ENCODE measurements at places on chromosomes 16 and 17. TPM values are rescaled to one million over a fixed set of nuclear protein-coding genes. Genes with fewer than 3 reads are reported as not detected.

GRCh38 chr16:84495506-84495905, 9.0 kb downstream of the MEAK7 start:
- DNase-seq = no peak
- H3K27ac ChIP-seq = no peak overlapping the region
- H3K4me3 ChIP-seq = no peak overlapping the region
- no peaks in the 10 kb centered on the region for H3K27me3 ChIP-seq
- no peaks in the 10 kb centered on the region for H3K4me1 ChIP-seq

DNA sequence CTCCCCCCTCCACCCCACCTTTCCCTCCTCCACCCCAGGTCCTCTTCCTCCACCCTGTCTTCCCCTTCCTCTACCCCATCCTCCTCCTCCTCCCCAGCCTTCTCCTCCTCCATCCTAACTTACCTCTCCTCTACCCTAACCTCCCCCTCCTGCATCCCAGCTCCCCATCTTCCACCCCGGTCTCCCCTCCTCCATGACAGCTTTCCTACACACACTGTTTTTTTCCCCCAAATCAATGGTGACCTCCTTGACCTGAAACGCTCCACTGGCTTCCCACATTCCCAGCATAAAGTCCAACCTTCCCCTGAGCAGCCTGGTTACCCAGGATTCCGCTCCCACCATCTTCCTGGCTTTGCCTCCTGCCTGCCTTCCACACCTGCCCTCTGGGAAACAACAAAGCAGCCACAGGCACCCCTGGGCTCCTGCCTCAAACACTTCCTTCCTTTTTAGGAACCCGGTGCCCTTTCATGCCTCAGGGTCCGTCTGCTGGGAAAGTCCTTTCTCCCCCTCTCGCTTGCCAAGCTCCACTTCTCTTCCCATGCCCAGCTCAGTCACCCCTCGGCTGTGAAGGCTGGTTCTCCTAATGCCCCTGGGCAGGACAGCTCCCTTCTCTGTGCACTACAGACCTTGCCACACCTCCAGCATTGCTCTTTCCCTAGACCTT, 2.1 kb downstream of the RGS9 start:
- no peak overlapping the region for H3K4me3 ChIP-seq
- peaks cover 34% of the 10 kb centered on the region for H3K4me1 ChIP-seq
- H3K27ac ChIP-seq = no peak overlapping the region
- H3K36me3 ChIP-seq = no peaks in the 10 kb centered on the region
- no peak for DNase-seq
- H3K27me3 ChIP-seq = peaks cover 2% of the 10 kb centered on the region

- peaks cover 65% of the 10 kb centered on the region for H3K36me3 ChIP-seq
- H3K4me3 ChIP-seq = no peak overlapping the region
- DNase-seq = no peak
- H3K4me1 ChIP-seq = no peaks in the 10 kb centered on the region
Observed at GRCh38 chr17:21304091-21304490, 19.6 kb downstream of the MAP2K3 start.

DNA sequence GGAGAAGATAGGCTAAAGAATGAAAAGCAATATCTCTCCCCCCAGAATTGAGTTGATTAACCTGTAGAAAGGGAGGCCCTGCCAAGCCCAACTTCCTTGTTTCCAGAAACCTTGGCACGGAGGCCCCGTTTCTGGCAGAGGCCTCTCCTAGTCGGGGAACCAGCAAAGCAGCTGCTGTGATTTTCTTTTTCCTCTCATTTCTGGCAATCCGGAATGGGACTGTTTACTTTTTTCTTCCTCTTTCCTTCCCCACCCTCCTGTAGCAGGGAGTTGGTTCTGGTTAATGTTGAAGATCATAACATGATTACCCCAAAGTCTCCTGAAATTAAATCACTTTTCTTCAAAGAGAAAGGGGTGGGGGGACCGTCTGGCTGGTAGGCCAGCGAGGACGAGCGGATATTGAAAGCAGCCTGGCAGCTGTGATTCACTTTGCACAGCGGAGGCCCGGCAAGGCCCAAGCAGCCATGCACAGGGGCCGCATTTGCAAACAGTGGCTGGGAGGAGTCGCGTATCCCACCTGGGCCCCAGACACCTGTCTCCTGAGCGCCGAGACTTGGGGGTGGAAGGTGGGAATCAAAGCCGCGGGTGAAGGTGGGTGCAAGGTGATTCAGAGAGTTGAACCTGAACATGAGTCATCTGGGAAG, 51.5 kb downstream of the NTN1 start:
- no peak overlapping the region for H3K27ac ChIP-seq
- H3K4me1 ChIP-seq = no peaks in the 10 kb centered on the region
- H3K27me3 ChIP-seq = peaks cover 7% of the 10 kb centered on the region
- H3K36me3 ChIP-seq = no peaks in the 10 kb centered on the region
- DNase-seq = no peak
- H3K4me3 ChIP-seq = no peak overlapping the region

- H3K4me1 ChIP-seq = peaks cover 35% of the 10 kb centered on the region
- peak; percentile 84 for DNase-seq
- H3K27ac ChIP-seq = no peak overlapping the region
- no peaks in the 10 kb centered on the region for H3K27me3 ChIP-seq
Observed at GRCh38 chr17:14308965-14309879, 8.3 kb downstream of the HS3ST3B1 start.

DNA sequence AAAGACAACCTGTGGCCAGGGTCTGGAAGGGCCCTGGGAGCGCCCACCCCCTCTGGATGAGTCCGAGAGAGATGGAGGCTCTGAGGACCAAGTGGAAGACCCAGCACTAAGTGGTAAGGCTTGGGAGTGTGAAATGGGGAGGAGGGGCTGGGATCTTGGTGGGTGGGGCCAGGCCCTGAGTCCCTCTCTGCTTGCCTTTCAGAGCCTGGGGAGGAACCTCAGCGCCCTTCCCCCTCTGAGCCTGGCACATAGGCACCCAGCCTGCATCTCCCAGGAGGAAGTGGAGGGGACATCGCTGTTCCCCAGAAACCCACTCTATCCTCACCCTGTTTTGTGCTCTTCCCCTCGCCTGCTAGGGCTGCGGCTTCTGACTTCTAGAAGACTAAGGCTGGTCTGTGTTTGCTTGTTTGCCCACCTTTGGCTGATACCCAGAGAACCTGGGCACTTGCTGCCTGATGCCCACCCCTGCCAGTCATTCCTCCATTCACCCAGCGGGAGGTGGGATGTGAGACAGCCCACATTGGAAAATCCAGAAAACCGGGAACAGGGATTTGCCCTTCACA, 1.2 kb upstream of the STARD3 start:
- DNase-seq = no peak
- H3K27me3 ChIP-seq = peaks cover 5% of the 10 kb centered on the region
- H3K36me3 ChIP-seq = no peaks in the 10 kb centered on the region
- H3K4me1 ChIP-seq = peaks cover 68% of the 10 kb centered on the region

- no peak for DNase-seq
- H3K36me3 ChIP-seq = no peaks in the 10 kb centered on the region
- no peaks in the 10 kb centered on the region for H3K27me3 ChIP-seq
Observed at GRCh38 chr16:57788252-57788841, 13.9 kb downstream of the KIFC3 start.

The TCAP gene
- 6.4 TPM for total RNA-seq

The MT4 gene
- total RNA-seq = not detected

The AANAT gene
- 0.14 TPM for total RNA-seq

The CCL5 gene
- total RNA-seq = 40.1 TPM
